Gastrocnemius medialis (tissue), 4 donors: ENCODE measurements at places on chromosomes 2 and 18. TPM values are rescaled to one million over a fixed set of nuclear protein-coding genes. Genes with fewer than 3 reads are reported as not detected.
A peak's percentile ranks its signal among the peaks of the same experiment; 100 is the strongest.

MALL gene
- 2.9 TPM for total RNA-seq

L3MBTL4 gene
- total RNA-seq: 0.70 TPM

ALPG gene
- not detected for total RNA-seq

PHLPP1 gene
- total RNA-seq: 5.5 TPM

DNA sequence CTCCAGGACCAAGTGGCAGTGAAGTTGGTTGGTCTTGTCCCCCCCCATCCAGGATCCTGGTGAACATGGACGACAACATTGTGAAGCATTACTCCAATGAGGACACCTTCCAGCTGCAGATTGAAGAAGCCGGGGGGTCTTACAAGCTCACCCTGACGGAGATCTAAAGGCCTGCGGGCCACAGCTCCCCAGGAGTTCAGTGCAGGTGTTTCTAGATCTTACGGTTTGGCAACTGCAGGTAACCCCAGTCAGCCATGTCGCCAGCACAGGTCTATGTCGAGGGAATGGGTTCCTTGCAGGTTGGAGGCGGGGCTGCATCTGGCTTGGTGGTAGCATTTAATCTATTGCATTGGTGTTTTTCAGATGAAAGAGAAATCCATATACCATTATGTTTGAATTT is 42.8 kb upstream of the KLF11 start:
- no peaks in the 10 kb centered on the region for H3K36me3 ChIP-seq
- H3K4me3 ChIP-seq: no peak overlapping the region
- peaks cover 7% of the 10 kb centered on the region for H3K4me1 ChIP-seq
- no peak for DNase-seq
- H3K27ac ChIP-seq: no peak overlapping the region

GRCh38 chr2:218569661-218570500 is 1.2 kb downstream of the CNOT9 start:
- H3K4me3 ChIP-seq: peak overlapping the region; percentile 77
- H3K27ac ChIP-seq: peak overlapping the region; percentile 95
- H3K27me3 ChIP-seq: no peaks in the 10 kb centered on the region
- H3K4me1 ChIP-seq: peaks cover 57% of the 10 kb centered on the region
- peak; percentile 27 for DNase-seq
- no peaks in the 10 kb centered on the region for H3K36me3 ChIP-seq

DNA sequence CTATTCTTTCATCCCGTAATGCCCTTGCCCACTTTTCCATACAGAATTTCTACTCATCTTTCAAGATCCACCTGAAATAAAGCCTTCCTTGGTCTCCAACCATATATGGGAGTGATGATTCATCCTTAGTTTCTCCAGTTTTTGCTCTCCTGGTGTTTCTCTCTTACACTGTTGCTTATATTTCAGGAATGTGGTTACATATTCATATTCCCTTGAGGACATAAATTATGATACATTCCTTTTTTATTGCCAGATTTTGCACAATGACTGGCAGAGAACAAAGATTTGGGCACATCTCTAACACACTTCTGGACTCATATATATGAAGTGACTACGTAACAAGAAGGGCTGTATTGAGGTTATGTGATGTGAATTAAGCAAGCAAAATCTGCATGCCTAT is 1573.4 kb upstream of the NXPH2 start:
- no peak overlapping the region for H3K4me3 ChIP-seq
- no peaks in the 10 kb centered on the region for H3K27me3 ChIP-seq
- no peaks in the 10 kb centered on the region for H3K4me1 ChIP-seq
- no peaks in the 10 kb centered on the region for H3K36me3 ChIP-seq
